HT1080 (cell line): ENCODE measurements at places on chromosomes 13 and 19.
A peak's percentile ranks its signal among the peaks of the same experiment; 100 is the strongest.

DNA sequence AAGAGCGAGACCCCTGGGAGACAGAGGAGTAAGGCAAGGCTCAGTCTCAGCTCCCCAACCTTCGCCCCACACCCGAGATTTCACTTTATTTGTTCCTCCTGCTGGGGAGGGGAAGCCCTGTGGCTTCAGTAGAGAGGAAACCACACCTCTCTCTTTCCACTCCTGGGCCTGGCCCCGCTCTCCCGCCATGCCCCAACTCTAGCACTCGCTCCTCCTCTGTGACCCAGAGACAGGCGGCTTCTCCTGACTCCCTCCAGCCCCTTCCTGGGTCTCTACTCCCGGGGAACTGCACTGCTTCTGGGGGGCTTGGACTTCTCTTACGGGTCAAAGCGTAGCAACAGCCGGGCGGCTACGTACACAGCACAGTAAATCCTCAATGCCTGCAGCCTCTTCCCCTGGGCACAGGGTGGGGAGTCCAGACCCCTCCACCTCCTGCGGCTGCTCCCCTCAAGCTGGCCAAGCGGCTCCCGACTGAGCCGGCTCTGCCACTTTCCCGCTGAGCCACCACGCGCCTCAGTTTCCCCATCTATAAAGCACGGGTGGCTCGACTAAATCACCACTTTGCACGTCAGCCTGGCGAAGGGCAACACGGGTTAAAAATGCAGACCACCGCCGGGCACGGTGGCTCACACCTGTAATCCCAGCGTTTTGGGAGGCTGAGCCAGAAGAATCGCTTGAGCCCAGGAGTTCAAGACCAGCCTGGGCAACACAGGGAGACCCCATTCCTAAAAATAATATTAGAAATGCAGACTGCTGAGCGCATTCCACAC, 1.4 kb downstream of the RNF126 start:
- DNase-seq: no peak

DNA sequence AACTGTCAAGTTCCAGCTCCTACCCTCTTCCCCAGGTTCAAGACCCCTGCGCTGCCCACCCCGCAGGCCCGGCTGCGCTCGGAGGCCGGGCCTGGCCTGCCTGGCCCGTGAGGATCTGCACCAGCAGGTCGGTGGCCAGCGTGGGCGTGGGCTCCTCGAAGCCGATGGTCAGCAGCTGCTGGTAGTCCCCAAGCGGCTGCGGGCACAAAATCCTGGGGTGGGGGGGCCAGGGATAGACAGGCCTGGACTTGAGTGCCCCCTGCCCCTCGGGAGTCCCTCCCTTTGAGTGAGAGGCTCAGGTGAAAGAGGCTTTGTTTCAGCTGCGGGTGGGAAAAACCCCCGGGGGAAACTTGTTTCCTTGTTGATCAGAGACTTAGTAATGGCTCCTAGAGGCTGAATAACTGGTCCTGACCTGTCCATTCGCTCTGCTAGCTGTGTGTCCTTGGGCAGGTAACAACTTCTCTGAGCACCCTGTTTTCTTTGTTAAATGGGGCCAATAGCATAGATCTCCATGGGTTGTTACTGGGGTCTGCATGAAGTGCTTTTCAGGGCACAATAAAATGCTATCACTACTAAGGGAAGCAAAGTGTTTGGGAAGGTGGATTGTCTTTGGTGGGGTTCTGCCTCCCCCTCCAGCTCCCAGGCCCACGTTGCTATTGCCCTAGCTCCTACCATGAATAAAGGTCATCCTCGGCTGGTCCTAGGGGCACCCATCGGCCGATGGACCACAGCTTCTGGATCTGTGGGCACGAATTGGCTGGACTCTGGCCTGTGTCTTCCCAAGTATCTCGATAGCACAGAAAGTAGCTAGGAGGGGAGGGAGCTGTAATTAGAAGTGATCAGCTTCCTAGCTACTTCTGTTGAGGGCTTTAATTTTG, 3.5 kb downstream of the C19orf67 start:
- DNase-seq: no peak

GRCh38 chr13:84303035-84303434, 420.8 kb upstream of the SLITRK1 start:
- DNase-seq: peak; percentile 1

GRCh38 chr13:22082030-22082429, 411.2 kb downstream of the FGF9 start:
- no peak for DNase-seq

GRCh38 chr19:43847884-43848283, 20.8 kb downstream of the ZNF283 start:
- peak; percentile 10 for DNase-seq

DNA sequence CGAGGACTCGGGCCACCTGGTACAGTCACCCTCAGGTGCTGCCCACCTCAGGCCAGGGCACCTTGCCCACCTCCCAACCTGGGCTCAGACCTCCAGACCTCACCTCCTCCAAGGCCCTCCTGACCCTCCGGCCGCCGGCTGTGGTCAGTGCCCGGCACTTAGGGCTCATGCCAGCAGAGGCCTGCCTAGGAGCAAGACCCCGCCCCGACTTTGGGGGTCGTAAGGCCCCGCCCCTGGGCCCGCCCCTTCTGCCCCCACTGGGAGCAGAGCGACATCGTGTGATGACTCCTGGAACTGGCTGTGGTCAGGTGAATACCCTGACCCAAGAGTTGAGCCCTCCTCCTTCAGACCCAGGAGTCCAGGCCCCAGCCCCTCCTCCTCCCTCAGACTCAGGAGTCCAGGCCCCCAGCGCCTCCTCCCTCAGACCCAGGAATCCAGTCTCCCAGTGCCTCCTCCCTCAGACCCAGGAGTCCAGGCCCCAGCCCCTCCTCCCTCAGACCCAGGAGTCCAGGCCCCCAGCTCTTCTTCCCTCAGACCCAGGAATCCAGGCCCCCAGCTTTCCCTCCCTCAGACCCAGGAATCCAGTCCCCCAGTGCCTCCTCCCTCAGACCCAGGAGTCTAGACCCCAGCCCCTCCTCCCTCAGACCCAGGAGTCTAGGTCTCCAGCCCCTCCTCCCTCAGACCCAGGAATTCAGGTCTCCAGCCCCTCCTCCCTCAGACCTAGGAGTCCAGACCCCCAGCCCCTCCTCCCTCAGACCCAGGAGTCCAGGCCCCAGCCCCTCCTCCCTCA, at the start of gene SBK2:
Gene SBK2 (minus strand): TSS at position 183 of the 790 bp plus-strand sequence. CDS start 839 bp downstream, outside the sequence.
- no peak for DNase-seq

GRCh38 chr19:46992699-46993535, 26.7 kb upstream of the NPAS1 start:
- DNase-seq: no peak

- DNase-seq: no peak
These were observed 14.7 kb downstream of the MIER2 start for GRCh38 chr19:329876-330275.

DNA sequence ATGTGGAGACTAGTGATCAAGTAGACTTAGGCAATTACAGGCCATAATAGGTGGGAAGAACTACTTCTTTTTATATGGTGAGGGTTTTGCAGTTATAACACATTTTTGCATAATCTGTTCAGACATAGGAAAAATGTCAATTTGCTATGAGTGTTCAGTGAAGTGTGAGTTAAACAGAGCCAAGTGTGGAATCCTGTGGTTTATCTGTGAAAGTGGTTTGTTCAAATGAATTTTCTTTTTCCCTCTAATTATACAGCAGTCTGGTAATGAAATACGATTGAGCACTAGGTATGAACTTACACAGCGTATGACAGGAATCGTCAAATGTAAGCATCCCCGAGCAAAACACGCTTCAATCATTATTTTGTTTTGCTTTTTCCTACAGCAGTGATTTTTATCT, 178.3 kb downstream of the STK24 start:
- no peak for DNase-seq

DNA sequence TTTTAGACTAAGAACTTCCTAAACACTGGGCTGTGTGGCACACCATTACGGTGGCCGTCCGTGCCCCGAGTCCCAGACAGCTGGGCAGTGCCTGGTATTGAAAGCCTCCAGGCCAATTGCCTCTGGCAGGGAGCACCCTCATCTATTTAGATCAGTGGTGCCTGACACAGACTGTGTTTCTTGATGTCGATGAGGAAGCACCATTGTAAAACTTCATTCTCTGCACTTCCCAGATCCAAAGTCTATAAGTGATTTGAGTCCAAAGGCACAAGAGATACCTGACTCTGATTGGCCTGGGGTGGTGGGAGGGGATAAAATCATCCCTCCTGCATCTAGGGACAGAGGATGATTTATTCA, 8.5 kb upstream of the STK24 start:
- DNase-seq: no peak

- DNase-seq: no peak
These were observed 21.7 kb downstream of the ZNF45 start for GRCh38 chr19:43913383-43913782.

DNA sequence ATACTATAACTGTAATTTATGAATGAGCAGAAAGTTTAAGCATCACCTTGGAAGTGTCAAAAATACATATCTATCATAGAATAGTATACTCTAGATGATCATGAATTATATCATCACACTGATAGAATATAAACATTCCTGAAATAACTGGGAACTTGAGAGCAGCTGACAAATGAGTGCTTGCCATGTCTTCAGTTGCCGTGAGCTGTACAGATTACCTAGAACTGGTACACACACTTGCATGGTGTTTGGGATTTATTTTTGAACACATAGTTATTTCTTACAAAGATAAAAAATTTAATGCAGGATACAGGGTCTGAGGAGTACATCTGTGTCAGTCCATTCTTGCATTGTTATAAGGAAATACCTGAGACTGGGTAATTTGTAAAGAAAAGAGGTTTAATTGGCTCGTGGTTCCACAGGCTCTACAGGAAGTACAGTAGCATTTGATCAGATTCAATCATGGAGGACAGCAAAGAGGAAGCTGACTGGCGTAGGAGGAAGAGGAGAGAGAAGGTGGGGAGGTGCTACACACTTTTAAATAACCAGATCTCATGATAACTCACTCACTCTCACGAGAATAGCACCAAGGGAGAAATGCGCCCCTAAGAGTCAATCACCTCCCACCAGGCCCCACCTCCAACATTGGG, 60.4 kb upstream of the MBNL2 start:
- DNase-seq: no peak

DNA sequence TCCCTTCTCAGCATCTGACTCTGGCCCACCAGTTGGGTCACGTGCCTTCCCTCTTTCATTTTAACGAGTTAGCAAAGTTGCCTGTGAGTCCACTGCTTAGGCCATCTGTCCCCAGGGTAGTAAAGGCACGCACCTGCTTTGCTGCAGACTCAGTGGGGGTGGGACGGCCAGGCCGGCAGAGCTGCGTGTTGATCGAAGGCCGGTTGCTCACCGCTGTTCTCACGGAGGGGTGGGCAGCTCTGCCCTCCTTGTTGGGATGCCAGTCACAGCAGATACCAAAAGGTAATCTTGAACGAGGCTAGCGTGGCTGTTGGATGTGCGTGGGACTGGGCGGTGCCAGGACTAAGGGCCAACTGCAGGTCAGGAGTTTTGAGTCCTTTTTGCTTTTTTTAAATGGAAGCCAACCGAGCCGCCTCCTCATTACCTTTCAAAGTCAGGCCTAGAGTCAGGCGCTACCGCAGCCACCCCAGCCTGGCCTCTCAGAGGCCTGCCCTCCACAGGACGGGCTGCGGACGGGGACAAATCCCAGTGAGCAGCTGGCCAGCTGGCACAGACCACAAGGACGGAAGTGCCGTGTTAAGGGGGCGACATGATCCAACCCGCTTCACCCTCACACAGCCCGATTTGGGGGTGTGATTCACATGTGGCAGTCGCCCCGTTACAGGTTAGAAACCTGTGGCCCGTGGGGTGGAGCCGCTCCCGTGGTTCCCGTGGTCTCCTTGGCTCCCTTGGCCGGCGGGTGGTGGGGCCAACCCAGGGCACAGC, 20.6 kb downstream of the ADPRHL1 start:
- DNase-seq: no peak

DNA sequence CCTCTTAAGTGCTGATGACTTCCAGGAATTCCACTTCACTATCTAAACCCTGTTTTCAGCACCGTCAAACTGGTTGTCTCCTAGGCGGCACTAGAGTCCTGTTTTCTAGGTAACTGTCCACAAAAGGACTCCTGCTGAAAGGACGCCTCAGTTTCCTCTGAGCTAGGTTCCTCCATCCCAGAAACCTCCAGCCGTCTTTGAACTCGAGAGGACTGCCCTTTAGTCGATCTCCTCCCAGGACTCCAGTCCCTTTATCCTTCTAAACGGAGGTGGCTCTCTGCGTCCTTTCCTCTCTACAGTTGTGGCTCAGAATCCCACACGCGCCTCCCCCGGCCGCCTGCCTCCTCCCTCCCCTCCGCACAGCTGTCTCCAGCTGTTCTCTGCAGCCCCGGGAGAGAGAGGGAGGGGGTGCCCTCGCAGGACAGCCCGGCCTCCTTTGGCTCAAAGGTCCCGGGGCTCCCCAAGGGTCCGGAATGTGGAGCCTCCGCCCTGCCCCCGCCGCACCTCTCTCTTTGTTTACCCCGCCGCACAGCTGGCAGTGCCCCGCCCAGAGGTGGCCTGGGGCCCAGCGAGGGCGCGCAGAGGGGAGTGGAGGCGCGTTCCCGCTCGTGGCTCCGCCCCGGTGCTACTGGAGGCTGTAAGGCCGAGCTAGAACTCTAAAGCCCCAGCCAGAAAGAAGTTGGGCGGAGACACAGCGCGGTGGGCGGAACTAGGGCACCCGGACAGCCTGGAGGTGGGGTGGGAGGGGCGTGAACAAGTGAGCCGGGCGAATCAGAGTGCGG, 2.4 kb downstream of the LTBP4 start:
- peak; percentile 90 for DNase-seq

- DNase-seq: no peak
These were observed 2.3 kb downstream of the UPF1 start for GRCh38 chr19:18833849-18834643.

GRCh38 chr19:51695702-51696315, 2.7 kb downstream of the SPACA6 start:
- no peak for DNase-seq

DNA sequence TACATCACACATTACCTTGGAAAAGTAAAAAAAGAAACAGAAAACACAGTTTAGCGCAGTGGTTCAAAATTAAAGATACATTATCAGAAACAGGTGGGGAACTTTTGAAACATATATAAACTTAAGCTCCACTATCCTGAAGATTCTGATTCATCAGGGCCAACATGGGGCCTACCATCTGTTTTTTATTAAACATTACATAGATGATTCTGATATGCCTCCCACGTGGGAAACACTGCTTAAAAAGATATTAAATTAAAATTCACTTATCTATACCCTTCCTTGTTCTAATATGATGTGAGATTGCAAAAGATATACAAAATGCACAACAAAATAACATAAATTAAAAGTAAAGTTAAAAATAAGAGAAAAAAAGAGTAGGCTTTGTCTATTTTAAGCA, 125.0 kb downstream of the VWA8 start:
- no peak for DNase-seq

DNA sequence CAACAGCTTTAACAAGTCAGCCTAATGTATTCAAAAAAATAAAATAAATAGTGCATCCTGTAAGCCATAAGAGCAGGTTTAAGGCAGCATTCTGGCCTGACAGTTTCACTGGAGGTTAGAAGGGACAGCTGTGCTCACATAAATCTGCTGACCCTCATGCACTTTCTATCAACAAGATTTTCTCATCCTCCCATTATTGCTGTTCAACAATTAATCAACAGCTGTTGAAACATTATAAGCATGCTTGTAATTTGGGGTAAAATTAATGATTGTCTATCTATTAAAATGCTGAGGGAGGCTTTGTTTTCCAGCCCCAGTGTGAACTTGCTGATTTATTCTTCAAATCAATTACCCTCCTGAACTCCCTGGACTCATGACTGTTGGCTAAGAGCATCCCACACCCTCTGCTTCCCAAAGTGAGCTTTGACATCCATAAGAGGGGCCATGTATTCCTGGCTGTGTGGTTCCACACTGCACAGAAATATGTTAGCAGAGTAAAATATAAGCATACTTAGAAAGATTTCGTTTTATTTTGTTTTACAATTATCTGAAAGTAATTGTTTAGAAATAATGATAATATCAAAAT, 492.4 kb downstream of the EFNB2 start:
- no peak for DNase-seq

- DNase-seq: no peak
These were observed 28.7 kb downstream of the TMEM255B start for GRCh38 chr13:113787694-113788093.
